ENCODE measurements at places on chromosomes 5 and 9. TPM values are rescaled to one million over a fixed set of nuclear protein-coding genes. Genes with fewer than 3 reads are reported as not detected.

DNA sequence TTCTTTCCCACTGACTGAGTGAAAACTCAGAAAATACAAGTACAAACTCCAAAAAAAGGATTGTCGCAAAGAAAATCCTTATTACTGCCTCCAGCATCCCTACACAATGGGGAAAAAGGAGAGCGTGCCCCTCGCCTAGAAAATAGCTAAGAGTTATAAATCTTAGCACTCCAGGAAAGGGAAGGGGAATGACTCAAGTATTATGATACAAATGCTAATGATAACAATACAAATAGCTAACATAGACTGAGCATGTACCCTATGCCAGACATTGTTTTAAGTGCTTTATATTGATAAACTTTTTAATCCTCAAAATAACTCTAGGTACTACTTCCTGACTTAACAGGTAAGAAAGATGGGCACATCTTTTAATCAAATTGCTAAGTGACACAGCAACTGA lies 70.8 kb upstream of the VCAN start:
- no peak overlapping the region for H3K27ac ChIP-seq
- H3K36me3 ChIP-seq: no peaks in the 10 kb centered on the region
- no peak for DNase-seq
- H3K27me3 ChIP-seq: no peaks in the 10 kb centered on the region
- no peak overlapping the region for H3K4me3 ChIP-seq

- H3K36me3 ChIP-seq: no peaks in the 10 kb centered on the region
- H3K27me3 ChIP-seq: no peaks in the 10 kb centered on the region
- H3K4me1 ChIP-seq: peaks cover 15% of the 10 kb centered on the region
- H3K27ac ChIP-seq: no peak overlapping the region
Observed at GRCh38 chr5:53397141-53397757, 83.2 kb upstream of the FST start.

DNA sequence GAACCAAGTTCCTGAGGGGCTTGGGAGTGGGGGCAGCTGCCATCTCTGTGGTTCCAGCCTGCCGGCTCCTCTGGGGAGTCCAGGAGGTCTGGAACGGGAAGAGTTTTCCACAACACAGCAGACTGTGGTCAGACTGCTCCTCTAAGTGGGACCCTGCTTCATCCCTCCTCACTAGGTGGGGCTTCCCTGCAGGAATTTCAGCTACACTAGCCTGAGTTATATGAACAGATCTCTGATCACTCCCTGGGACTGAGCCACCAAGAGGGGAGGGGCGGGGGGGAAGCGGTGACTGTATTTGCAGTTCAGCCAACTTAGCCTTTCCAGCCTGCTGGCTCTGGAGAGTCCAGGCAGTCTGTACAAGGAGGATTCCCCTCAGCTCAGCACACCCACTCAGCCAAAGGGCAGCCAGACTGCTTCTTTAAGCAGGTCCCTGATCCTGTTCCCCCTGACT lies 19.4 kb downstream of the DTWD2 start:
- H3K4me3 ChIP-seq: no peak overlapping the region
- no peaks in the 10 kb centered on the region for H3K27me3 ChIP-seq
- no peaks in the 10 kb centered on the region for H3K4me1 ChIP-seq
- no peak for DNase-seq
- no peaks in the 10 kb centered on the region for H3K36me3 ChIP-seq

- peaks cover 9% of the 10 kb centered on the region for H3K4me1 ChIP-seq
- H3K4me3 ChIP-seq: no peak overlapping the region
- no peak overlapping the region for H3K27ac ChIP-seq
Observed at GRCh38 chr5:77846422-77847128, 70.4 kb upstream of the TBCA start.

DNA sequence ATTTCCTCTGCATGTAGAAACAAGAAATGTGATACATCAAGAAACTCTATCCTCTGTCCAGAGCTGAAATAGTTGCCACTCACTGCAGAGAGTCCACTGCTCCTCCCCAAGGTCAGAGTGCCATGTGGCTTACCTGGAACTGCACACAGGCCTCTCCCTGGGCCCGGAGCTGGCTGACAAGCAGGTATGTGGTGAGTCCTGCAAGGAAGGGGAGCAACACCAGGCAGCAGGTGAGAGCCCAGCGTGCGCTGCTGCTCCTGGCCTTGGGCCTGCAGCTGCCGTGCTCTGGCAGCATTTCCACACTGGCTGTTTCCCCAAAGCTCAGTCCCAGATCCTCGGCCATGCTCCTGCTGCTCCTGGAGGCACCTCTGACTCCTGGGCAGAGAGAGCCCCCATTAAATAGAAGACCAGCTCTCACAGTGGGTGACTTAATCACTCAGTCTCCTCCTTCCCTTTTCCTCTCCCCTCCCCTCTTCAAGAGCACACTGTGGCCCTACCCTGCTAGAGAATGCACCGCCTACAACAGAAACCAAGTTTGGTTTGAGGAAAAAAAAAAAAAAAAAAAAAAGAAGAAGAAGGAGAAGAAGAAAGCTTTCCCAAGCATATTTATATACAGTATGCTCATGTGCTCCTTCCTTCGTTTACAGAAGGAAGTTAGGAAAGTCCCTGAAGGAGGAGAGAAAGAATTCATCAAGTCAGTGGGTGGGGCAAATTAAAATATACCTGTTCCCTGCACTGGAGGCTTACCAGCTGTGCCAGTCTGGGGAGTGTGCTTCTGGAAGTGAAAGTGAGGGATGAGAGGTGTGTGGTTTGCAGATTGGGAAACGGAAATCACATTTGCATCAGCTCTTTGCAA lies at the start of gene TNFSF15:
TSS of gene TNFSF15 (minus strand) at position 370 of the 856 bp plus-strand sequence. CDS start at position 343, 27 bp downstream.
- H3K4me3 ChIP-seq: peak within 1 kb of the TSS; percentile 62
- no peaks in the 10 kb centered on the region for H3K27me3 ChIP-seq
- peaks cover 26% of the 10 kb centered on the region for H3K4me1 ChIP-seq
- peak; percentile 72 for DNase-seq

DNA sequence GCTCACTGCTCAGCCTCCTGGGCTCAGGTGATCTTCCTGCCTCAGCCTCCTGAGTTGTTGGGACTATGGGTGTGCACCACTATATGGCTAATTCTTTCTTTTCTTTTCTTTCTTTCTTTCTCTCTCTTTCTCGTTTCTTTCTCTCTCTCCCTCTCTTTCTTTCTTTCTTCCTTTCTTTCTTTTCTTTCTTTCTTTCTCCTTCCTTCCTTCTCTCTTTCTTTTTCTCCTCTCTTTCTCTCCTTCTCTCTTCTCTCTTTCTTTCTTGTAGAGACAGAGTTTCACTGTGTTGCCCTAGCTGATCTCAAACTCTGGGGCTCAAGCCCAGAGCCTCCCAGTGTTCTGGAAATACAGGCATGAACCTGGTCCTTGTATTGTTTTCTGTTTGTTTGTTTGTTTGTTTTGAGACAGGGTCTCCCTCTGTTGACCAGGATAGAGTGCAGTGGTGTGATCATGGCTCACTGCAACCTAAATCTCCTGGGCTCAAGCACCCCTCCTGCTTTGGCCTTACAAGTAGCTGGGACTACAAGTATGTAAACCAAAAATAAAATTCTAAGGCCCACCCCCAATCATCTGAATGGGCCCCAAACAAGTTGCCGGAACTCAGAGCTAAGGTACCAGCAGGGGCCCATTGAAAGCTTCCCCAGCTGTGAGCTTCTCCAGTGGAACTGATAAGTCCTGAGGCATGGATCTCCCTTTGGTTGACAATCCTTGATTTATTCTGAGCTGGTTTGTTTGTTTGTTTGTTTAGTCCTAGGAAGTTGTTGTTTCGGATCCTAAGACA lies 11.9 kb upstream of the BTF3 start:
- DNase-seq: no peak
- H3K4me1 ChIP-seq: no peaks in the 10 kb centered on the region
- no peak overlapping the region for H3K4me3 ChIP-seq

- H3K4me1 ChIP-seq: no peaks in the 10 kb centered on the region
- H3K36me3 ChIP-seq: no peaks in the 10 kb centered on the region
- H3K27me3 ChIP-seq: no peaks in the 10 kb centered on the region
- H3K4me3 ChIP-seq: no peak overlapping the region
- DNase-seq: peak; percentile 11
Observed at GRCh38 chr5:129716235-129716634, 31.7 kb upstream of the MINAR2 start.

DNA sequence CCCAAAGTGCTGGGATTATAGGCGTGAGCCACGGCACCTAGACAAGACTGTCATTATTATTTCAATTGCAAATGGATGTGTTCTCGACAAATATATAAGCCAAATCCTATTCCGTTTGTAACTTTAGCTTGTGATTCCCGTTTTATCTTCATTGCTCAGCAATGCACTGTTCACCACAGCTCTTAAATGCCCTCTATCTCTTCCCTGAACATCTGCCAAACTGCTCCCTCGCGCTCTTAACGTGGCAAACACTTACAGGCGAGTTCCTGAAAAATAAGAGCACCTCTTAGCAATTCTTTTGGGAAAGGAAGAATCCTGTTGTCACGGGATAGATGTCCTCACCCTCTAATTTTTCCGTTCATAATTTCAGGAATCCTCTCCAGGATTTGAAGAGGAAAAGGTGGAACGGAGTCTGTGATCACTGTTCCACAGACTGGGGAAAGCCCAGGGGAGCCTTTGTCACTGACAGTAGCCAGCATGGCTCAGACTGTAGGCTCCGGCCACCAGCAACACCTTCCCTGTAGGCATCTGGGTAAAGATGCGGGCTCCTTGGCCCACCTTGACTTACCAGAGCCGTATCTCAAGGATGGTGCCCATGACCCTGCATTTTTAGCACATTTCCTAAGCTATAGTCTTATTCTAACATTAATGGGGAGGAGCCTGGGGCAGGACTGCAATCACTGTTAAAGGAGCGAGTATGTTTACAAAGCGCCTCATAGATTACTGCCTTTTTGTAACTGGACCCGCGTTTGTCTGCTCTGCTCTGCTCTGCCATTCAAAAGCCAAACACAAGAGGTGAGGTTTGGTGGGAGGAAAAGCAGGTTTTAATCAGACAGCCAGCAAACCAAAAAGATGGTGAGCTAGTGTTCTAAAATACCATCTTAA lies 20.2 kb upstream of the GNPDA1 start:
- H3K4me3 ChIP-seq: no peak overlapping the region
- H3K4me1 ChIP-seq: no peaks in the 10 kb centered on the region
- no peaks in the 10 kb centered on the region for H3K36me3 ChIP-seq

DNA sequence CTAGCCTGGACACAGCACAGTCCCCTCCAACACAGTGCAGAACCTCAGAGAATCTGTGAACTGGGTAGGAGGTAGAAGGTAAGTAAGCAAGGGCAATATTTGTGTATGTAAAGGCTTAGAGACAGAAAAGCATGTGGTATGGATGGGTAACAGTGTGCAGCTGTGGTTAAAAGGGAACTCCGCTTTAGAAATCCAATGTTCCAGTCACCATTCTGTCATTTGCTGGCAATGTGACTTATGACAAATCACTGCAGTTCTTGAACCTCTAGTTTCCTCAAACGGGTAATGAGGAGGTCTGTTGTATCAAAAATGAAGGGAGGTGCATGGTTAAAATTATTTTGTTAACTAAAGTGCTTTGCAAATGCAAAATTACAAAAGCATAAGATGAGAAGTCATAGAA lies 125.5 kb upstream of the IFNE start:
- H3K27ac ChIP-seq: no peak overlapping the region
- no peak for DNase-seq
- no peak overlapping the region for H3K4me3 ChIP-seq
- no peaks in the 10 kb centered on the region for H3K36me3 ChIP-seq
- peaks cover 15% of the 10 kb centered on the region for H3K4me1 ChIP-seq
- no peaks in the 10 kb centered on the region for H3K27me3 ChIP-seq

DNA sequence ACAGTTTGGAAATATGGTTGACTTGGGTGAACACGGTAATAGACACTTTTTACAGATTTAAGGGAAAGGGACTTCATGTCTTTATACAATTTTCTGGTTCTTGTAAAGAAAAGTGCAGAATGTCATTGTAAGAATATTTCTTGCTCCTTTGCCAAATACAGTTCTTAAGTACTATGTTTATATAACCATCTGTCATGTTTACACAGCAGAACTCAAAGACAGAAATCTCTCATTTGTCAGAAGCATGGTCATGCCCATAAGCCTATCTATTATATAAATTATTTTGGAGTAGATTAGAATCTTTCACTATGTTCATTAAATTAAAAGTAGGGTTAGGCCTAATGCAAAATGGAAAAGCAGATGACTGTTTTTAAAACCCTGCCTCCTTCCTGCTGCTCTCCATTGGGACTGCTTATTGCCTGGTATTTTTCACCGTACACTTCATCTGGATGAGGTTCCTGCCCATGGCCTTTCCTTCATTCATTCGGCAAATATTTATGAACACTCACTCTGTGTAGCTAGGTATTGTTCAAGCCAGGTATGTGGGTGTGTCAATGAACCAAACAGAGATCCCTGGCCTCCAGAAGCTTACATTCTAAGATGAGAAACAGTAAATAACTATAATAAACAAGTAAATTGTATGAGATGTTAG lies 558.1 kb downstream of the NR2F1-AS1 start:
- H3K27ac ChIP-seq: no peak overlapping the region
- H3K36me3 ChIP-seq: no peaks in the 10 kb centered on the region
- H3K4me1 ChIP-seq: peaks cover 2% of the 10 kb centered on the region
- no peaks in the 10 kb centered on the region for H3K27me3 ChIP-seq
- H3K4me3 ChIP-seq: no peak overlapping the region

DNA sequence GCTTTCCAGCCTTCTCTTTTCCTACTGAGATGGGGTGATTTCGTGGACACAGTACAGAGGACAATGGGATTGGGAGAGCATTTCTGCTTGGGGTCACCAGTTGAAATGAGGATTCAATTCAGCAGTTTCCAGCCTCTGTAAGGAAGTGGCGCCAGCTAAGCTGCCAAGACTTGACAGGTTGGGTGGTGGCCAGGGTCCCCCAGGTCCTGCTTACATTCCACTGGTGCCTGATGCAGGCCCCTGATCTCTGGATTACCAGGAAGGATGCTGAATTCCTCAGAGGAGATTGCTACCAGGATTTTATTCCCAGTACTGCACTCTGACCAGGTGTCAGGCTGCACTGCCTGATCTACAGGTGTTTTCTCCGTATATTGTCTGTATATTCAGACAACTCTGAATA lies 119.7 kb downstream of the PSD2 start:
- H3K27me3 ChIP-seq: no peaks in the 10 kb centered on the region
- no peak overlapping the region for H3K4me3 ChIP-seq
- no peak overlapping the region for H3K27ac ChIP-seq

- H3K27me3 ChIP-seq: no peaks in the 10 kb centered on the region
- H3K4me3 ChIP-seq: no peak overlapping the region
- H3K27ac ChIP-seq: no peak overlapping the region
- no peaks in the 10 kb centered on the region for H3K36me3 ChIP-seq
- no peaks in the 10 kb centered on the region for H3K4me1 ChIP-seq
- peak; percentile 96 for DNase-seq
Observed at GRCh38 chr9:115006660-115007059, 76.3 kb upstream of the TNFSF8 start.

GRCh38 chr9:106920701-106921283 lies 57.8 kb downstream of the ZNF462 start:
- H3K27ac ChIP-seq: peak overlapping the region; percentile 82
- H3K27me3 ChIP-seq: no peaks in the 10 kb centered on the region
- H3K4me1 ChIP-seq: peaks cover 40% of the 10 kb centered on the region
- peaks cover 43% of the 10 kb centered on the region for H3K36me3 ChIP-seq
- peak; percentile 24 for DNase-seq
- peak overlapping the region; percentile 38 for H3K4me3 ChIP-seq

GRCh38 chr5:127899214-127899610 lies 184.4 kb upstream of the SLC12A2 start:
- peaks cover 6% of the 10 kb centered on the region for H3K4me1 ChIP-seq
- H3K36me3 ChIP-seq: no peaks in the 10 kb centered on the region
- H3K27me3 ChIP-seq: no peaks in the 10 kb centered on the region
- H3K27ac ChIP-seq: no peak overlapping the region
- no peak for DNase-seq
- no peak overlapping the region for H3K4me3 ChIP-seq

- H3K4me3 ChIP-seq: no peak overlapping the region
- no peak for DNase-seq
- H3K27ac ChIP-seq: no peak overlapping the region
Observed at GRCh38 chr5:34535944-34536623, 120.0 kb upstream of the RAI14 start.

GRCh38 chr5:172496671-172497371 lies 42.5 kb upstream of the SH3PXD2B start:
- peaks cover 19% of the 10 kb centered on the region for H3K27me3 ChIP-seq

Gene CTNND2
- total RNA-seq: not detected

Gene GMCL2
- total RNA-seq: not detected

Gene SHLD3
- 3.0 TPM for total RNA-seq

Gene SLC6A18
- total RNA-seq: not detected

Gene PTGDS
- total RNA-seq: 1.8 TPM
